NCI-H510A (cell line): ENCODE measurements at places on chromosomes 7 and 10.
A peak's percentile ranks its signal among the peaks of the same experiment; 100 is the strongest.

- no peak for DNase-seq
Observed at GRCh38 chr7:134813663-134814396, 34.4 kb downstream of the CALD1 start.

DNA sequence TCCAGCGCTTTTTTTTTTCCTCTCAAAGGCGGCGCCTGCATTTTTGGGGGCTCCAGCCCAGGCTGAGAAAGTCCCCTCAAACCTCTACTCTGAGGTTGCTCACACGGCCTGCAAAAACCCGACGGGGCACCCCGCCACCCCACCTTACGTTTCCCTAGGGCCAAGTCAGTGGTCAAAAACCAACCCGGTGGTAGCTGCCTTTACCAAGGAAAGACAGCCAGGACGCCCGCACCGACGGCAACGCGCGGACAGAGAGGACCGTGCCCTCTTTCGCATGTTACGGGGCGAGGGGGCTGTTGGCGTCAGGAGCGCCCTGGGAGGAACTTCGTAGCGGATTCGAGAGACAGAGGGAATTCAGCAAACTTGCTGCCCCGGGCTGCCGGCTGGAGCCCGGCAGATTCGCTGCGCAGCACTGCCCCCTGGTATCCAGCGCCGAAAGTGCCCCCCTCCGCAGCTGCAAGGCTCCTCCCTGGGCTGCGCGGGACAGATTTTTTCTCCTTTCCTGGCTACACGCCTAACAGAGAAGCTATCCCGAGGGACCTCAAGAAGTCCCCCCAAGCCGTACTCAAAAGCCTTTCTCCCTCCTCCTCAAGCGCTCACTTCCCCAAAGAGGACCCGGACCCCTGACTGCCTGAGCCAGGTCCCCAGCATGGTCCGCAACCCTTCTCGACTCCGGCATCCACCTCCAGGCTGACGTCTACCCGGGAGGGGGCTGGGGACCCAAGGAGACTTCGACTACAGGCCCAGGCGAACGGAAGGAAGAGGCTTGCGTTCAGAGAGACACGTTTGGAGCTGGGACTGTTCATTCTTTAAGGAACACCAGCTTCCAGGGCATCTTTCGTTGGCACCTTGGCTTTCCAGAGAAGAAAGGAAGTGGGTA, 27.7 kb upstream of the VAX1 start:
- no peak for DNase-seq

DNA sequence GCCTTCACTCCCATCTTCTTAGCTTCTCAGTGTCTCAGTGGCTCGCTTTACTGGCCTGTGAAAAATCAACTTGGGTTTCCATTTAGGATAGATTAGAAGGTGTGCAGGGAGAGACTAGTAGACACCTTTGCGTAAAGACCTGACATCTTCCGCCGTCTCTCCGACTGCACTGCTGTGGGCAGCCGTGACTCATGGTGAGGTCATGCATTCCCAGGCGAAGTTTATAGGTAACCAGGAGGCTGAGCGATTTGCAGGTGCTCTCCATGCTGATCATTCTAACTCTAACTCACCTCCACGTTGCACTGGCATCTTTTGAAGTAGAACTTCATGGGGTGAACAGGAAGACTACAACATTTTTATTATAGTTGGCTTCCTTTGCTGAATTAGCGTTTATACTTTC, 68.0 kb upstream of the ZNF438 start:
- no peak for DNase-seq

GRCh38 chr7:113996405-113996804, 77.6 kb upstream of the PPP1R3A start:
- no peak for DNase-seq

DNA sequence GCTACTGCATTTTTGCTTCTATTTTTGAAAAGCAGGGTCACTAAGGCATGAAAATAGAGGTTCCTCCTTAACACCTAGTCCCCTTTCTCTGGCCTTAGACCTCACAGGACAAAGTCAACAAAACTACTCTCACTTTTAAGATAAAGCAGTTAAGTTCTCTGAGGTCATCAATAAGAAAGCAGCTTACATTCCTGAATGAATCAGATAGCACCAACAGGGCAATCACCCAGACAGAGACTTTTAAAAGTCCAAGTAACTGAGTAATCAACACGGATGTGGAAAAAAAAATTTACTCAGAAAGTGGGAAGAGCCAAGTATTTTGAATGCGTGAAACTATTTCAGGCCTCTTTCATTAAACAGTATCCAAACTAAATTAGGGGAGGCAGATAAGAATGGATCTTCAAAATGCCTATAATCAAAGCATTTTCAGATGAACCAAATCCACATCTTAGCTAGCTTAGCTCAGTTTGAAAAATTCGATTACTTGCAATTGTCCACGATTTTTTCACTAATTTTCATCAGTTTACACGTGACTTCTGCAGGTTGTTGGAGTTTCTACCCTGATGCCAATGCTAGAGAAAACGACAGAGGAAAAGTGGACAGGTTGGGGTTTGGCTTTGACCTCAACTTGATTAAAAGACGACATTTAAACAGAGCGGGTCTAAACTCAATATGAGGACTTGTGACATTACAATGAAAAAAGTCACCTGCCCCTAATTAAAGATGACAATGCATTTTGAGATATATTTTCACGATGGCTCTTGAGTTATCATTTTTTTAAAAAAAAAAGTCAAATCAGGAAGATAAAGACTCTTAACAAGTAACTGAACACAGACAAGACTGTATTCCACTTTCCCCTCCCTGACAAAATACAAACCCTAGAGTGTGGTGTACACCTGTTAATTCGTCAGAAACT, 1.6 kb downstream of the BEND7 start:
- no peak for DNase-seq

DNA sequence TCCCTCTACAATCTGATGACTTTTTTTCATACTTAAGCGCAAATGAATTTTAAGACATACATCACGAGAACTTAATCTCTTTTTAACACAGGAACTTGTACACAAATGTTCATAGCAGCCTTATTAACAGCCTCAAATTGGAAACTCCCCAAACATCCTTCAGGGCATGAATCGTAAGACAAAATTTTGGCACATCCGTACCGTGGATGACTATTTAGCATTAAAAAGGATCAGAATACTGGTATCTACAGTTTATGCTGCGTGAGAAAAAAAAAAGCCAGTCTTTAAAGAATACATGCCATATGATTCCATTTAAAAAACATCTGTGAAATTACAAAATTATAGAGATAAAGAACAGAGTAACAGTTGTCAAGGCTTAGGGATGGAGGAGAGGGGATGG, 46.8 kb downstream of the PDE1C start:
- DNase-seq, result no peak

DNA sequence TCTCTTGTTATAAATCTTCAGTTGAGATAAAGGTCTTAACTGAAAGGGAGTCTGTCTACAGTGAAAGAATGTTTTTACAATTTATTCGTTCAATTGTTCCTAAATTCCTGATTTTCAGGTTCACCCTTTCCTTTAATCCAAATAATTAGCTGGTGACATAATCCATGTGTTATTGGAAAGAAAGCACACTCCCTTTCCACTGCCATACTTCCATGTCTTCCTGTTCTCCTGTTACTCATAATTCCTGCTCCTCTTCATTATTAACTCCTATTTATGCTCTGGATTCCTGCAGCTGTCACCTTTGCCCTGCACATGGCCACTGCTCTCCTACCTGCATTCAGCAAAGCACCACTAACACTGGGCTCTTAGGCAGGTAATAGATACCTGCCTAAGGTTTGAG, 40.0 kb upstream of the FAM3C start:
- DNase-seq, result no peak

GRCh38 chr7:127809261-127809702, 157.3 kb downstream of the SND1 start:
- no peak for DNase-seq

GRCh38 chr10:119203006-119203405, 4.4 kb upstream of the GRK5 start:
- no peak for DNase-seq

- no peak for DNase-seq
Observed at GRCh38 chr10:90862908-90863514, 5.2 kb upstream of the HTR7 start.

- no peak for DNase-seq
Observed at GRCh38 chr10:61751599-61751998, 88.9 kb downstream of the CABCOCO1 start.

DNA sequence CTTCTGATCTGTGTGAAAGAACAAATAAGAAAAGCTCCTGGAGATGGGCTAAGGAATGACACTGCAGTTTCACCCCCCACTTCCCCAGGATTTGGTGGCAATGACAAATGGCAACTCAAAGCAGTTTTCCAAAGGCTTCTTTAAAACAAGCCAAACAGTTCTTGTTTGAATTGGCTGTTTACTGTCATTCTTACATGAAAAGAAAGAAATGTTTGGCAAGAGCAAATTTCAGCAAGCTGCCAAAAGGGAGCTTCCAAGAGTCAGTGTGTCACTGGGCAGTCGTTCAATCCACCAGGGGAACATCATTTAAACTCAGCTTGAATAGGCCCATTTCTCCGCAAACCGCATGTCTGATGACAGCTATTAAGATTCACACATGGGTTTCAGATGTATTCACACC, 119.0 kb upstream of the RHOBTB1 start:
- no peak for DNase-seq

DNA sequence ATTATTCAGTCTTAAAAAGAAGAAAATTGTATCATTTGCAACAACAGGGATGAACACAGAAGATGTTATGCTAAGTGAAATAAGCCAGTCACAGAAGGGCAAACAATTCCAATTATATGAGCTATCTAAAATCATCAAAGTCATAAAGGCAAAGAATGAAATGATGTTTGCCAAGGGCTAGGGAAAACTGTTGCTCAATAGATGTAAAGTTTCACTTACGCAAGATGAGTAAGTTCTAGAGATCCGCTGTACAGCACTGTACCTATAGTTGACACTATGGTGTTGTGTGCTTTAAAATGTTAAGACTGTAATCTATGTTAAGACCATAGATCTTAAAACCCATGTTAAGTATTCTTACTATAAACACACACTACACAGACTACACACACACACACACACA, 904.6 kb upstream of the LRRN3 start:
- no peak for DNase-seq

- DNase-seq, result no peak
Observed at GRCh38 chr7:2399848-2400587, 3.4 kb upstream of the CHST12 start.

- DNase-seq, result no peak
Observed at GRCh38 chr10:77844713-77845445, 81.7 kb downstream of the DLG5 start.

- DNase-seq, result no peak
Observed at GRCh38 chr7:148014541-148014940, 576.0 kb upstream of the C7orf33 start.

DNA sequence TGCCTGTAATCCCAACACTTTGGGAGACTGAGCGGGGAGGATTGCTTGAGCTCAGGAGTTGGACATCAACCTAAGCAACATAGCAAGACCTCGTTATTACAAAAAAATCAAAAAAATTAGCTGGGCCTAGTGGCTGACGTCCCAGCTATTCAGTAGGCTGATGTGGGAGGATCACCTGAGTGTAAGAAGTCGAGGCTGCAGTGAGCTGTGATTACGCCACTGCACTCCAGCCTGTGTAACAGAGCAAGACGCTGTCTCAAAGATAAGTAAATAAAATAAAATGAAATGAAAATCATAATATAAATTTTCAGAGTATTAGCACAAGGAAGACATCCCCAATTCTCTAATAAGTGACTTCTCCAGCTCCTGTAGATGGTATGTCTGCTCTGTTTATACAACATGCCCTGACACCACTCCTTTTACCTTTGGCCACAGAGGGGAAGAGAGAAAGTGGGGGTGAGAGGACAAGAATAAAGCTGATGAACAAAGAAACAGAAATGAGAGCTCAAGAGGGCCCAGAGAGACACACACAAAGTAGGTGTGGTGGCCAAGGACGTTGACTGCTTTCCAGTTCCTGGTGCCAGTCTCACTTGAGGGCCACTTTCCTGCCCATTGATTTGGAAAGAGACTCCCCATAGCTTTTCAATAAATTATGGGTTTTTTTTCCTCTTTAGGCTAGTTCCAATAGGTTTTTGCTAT, 62.9 kb downstream of the PTTG1IP2 start:
- no peak for DNase-seq

DNA sequence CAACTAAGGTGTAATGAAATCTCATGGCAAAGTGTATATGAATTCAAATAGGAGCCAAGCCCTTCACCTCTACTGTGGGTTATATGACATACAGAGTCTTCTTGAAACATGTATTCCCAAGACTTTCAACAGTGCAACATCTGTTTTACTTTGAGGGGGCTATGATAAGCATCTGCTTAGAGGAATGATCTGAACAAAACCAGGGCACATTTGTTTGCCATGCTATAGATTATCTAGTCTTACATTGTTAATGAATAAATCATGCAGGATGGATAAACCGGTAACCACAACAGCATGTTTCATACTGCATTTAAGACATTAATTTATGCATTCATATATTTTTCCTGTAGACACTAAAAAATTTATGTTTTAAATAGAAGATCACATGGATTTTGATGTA, 1021.9 kb downstream of the LRMDA start:
- no peak for DNase-seq

DNA sequence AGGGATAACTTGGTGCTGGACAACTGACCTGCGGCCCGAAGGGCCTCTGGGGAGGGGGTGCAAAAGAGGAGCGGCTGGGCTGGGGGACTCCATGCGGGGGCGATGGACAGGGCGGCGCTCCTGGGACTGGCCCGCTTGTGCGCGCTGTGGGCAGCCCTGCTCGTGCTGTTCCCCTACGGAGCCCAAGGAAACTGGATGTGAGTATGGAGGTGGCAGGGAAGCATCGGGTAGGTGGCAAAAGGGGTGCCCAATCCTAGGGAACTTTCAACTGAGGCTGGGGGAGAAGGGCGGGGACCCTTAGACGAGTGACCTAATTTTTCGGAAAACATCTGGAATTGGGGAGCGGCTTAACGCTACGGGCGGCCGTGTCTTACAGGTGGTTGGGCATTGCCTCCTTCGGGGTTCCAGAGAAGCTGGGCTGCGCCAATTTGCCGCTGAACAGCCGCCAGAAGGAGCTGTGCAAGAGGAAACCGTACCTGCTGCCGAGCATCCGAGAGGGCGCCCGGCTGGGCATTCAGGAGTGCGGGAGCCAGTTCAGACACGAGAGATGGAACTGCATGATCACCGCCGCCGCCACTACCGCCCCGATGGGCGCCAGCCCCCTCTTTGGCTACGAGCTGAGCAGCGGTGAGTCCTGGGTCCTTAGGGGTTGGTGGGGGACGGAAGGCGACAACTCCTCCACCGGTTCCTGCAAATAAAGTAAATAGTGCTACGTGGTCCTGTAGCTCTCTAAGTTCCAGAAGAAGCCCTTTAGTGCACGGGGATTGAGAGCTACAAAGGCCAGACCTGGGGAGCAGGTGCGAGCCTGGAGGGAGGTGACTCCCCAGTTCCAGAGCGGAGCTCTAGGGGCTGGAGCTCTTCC, 622 bp downstream of the WNT16 start:
- DNase-seq, result peak; percentile 17

- no peak for DNase-seq
Observed at GRCh38 chr10:5522913-5523560, 1.7 kb upstream of the CALML3 start.

DNA sequence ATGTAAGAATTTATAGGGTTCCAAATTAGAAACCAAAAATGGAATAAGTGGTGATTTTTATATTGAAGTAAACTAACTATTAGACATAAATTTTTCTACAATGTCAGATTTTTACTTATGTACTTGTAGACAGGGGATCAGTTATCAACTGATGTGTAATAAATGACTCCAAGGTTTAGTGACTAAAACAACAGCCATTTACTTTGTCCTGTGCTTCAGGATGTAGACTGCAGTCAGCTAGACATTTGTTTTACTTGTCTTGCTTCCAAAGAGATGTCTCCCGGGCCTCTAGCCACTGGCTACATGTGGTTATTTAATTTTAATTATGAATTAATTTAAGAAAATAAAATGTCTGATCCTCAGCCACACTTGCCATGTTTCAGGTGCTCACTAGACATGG, 249.7 kb upstream of the IGFBP3 start:
- no peak for DNase-seq

GRCh38 chr10:62619413-62619738, 185.1 kb upstream of the ADO start:
- DNase-seq, result no peak
